ENCODE measurements at places on chromosomes 2 and 18.

DNA sequence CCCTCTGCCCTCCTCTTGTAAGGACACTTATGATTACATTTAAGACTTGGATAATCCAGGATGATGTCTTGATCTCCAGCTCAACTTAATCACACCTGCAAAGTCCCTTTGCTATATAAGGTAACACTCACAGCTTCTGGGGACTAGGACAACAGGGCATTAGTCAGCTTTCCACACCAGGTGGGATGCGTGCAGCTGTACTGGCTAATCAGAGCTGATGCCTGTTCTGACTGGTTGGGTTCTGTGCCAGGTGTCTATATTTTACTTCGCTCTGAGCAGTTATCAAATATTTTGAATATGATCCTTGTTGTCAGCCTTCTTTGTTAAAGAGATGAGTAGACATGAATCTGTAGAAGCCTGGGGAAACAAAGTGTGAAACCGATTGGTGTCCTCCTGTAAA, 115.5 kb upstream of the ATP8B1 start:
- DNase-seq: no peak

GRCh38 chr2:21404827-21405625, 281.3 kb downstream of the TDRD15 start:
- DNase-seq: no peak

GRCh38 chr2:217491271-217491670, 511.5 kb downstream of the TNS1 start:
- no peak for DNase-seq

GRCh38 chr18:63373161-63373560, 6.2 kb upstream of the KDSR start:
- DNase-seq: no peak

- DNase-seq: peak; percentile 1
Observed at GRCh38 chr2:36965751-36966369, 476 bp downstream of the STRN start.

DNA sequence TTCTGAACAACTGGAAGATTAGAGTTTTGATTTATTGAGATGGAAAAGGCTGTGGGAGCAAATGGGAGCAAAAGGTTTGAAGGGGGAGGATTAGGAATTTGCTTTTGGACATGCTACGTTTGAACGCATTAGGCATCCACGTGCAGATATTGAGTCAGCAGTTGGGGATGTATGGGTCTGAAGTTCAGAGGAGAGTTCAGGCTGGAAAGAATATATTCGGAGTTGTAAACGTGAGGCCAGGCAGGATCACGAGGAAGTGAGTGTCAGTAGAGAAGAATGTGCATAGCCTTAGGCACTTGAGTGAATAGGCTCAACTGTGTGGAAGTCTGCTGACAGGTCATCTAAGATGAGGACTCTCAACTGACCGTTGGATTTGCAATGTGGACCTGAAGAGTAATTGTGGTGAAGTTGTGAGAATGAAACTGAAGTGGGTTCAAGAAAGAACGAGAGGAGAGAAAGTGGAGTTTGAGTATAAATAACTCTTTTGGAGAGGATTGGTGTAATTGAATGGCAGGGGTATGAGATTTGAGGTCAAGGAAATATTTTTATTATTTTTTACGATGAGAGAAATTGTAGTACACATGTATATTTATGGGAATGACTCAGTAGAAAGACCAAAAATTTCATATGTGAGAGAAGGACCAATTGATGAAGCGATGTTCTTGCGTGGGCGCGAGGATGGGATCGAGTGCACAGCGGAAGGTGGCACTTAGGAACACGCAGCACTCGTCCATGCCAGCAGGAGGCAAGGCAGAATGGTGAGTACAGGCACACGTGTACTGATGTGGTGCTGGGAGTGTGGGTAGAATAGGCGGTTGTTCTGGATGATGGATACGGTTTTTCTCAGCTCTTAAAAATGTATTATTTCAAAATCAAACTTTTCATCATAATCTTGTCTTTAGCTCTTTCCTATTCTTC, 40.5 kb upstream of the POLE4 start:
- no peak for DNase-seq

GRCh38 chr2:157751462-157752058, 122.9 kb upstream of the ACVR1C start:
- no peak for DNase-seq

- DNase-seq: no peak
Observed at GRCh38 chr2:99472600-99472960, 17.2 kb downstream of the REV1 start.

GRCh38 chr2:48755473-48755872, at the start of gene LHCGR:
Gene LHCGR, minus strand, starts transcription at chr2:48755724. Its CDS starts 53 bp downstream, at chr2:48755671.
- no peak for DNase-seq

Measured in stimulated activated CD8-positive, alpha-beta memory T cell treated with anti-CD3 and anti-CD28 coated beads, Interleukin-15, amount 100 ng/mL, for 4 hours (primary cell).